Hindlimb muscle (tissue), 1 donor: ENCODE measurements at places on chromosomes 16 and 17. TPM values are rescaled to one million over a fixed set of nuclear protein-coding genes. Genes with fewer than 3 reads are reported as not detected.

The TBC1D3L gene
- polyA plus RNA-seq, result 28.1 TPM

The BANP gene
- polyA plus RNA-seq, result 16.9 TPM

The ZG16 gene
- polyA plus RNA-seq, result not detected

The ACSM3 gene
- polyA plus RNA-seq, result 3.6 TPM

The ARHGDIG gene
- polyA plus RNA-seq, result 0.92 TPM

The LHX1 gene
- polyA plus RNA-seq, result not detected

The PLEKHH3 gene
- 62.6 TPM for polyA plus RNA-seq

The TBC1D28 gene
- 0.36 TPM for polyA plus RNA-seq

The MEFV gene
- polyA plus RNA-seq, result 0.40 TPM
